ENCODE measurements at places on chromosomes 2 and 18.

- peak; percentile 90 for DNase-seq
These were observed 12.4 kb upstream of the GMCL1 start for GRCh38 chr2:69816923-69817542.

DNA sequence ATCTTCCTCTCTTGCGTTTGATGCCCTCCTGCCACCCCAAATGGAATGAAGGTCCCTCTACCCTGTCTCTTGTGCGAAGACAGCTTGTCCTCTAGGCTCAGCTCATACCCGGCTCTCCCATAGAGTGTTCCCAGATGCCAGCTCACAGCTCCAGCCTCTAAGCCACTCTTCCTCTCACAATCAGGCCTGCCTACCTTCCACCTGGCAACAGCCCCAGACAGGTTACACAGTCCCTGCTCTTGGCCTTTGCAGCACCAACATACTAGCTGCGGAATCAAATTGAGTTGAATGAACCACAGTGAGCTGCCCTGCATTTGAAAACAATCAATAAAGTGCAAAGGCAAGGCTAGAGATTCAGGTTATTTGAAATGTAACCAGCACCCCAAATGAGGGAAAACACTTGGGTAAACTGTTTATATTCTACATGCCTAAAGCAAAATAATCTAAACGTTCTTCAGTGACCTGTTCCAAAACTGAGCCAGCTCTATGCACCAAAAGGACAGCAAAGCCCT, 105.1 kb downstream of the COL4A4 start:
- DNase-seq = no peak

DNA sequence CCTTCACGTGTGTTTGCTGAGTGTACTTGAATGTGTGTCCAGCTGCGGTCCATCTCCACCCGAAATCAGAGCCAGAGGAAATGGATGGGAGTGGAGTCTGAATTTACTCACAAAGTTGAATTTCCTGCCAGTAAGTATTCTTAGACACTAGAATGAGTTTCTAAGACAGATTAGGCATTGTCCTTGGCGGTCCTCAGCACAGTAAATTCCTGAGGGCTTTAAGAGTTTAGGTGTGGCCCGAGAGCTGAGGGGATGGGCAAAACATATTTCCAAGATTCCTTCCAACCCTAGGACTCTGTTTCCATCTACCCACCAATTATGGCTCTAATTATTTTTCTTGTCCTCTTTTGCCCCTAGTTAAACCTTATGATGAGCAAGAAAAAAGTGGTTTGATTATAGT, 90.3 kb upstream of the PHLPP1 start:
- no peak for DNase-seq

GRCh38 chr2:153145470-153145978, 333.0 kb downstream of the RPRM start:
- no peak for DNase-seq

GRCh38 chr2:160332318-160332717, 132.2 kb upstream of the ITGB6 start:
- DNase-seq = no peak

DNA sequence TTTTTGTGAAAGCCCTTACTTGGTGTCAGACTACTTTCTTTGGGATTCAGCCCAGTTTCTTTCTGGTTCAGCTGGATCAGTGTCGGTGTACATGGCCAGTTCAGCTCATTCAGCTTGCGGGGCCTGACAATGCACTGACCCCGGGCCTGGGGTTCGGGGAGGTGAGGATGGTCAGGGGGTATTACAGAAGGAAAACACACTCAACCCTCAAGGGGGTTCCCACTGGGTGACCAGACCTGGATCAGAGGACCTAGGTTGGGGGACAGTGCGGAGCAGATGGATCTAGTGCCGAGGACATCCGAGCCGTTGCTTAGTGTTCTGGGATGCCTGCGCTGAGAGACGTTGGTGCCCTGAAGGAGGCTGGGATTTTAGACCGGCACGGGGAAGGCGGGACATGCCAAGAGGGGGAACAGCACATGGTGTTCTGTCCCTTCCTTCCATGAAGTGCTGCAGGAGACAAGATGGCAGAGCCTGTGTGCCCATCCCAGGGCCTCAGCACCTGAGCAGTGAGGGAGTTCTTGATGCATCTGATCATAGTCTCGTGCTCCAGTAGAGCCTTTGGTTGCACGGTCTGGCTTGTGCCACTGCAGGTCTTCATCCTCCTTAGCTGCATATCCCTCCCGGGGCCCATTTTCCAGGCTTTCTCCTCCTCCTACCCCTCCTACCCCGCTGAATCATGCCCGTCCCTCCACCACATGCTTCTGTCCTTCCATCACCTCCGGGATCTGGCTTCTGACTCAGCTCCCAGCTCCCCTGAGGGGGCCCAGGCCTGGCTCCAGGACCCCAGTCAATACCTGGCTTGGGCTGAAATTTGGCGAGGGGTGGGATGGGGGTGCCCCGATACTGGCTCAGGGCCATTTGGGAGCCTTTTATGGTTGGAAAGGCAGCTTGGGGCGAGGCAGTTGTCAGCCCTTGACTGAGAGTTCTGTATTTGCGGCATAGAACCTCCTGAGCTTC, 18.0 kb downstream of the SPEG start:
- DNase-seq = peak; percentile 41

- no peak for DNase-seq
These were observed 721 bp downstream of the METTL5 start for GRCh38 chr2:169823996-169824372.

DNA sequence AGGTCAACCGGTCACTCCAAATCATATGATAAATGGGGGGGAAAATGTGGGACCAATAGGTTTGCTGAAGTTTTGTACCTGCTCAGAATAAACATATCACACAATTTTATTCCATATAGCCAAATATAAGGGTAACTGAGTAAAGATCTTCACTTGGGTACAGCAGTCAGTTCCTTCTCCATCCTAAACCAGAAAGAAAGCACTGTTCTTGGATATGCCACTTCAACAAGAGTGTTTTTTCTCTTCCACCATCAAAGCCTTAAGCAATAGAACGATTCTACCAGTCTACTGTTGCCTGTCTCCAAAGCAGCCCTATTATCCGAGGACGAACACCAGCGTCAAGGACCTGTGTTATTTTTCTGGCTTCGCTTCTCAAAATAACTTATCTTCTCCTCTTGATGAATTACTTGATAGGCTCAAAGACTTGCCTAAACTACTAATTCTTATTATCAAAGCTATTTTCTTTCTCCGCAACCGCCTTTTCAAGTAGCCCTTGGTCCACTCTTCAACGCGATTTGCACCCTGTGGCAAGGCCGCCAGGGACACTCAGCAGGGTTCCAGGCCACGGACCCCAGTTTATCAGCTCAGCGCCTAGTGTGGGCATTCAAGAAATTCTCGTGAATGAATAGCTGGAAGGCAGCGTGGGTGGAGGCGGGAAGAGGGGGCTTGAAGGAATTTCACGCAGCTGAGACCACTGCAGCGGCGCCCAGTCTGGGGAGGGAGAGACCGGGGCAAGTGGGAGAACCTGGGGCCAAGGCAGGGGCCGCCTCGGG, 646 bp downstream of the ALS2 start:
- DNase-seq = peak; percentile 6

DNA sequence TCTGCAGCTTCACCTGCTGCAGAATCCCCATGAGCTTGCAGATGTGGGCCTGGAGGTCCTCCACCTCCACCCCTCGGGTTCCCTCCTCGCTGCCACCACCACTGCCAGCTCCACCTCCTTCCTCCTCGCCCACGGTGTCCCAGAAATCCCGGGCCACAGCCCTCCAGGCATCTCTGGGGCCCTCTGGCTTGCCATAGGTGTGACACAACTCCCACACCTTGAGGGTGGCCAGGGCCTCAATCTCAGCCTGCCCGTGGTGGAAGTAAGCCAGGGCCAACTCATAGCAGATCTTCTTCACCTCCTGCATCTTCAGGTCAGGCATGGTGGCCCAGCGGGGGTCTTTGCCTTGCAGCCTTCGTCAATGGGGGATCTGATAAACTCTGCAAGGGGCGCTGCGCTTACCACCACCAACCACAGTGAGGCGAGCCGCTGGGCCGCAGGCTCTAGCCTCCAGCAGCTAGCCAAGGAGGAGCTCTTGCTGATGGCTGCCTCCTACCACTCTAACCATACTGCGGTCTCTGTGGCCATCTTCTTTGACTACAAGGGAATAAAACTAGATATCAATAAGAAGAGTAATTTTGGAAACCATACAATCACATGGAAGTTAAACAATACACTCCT, 36.1 kb upstream of the ANKRD62 start:
- DNase-seq = no peak

- DNase-seq = no peak
These were observed 102.9 kb upstream of the CCDC195 start for GRCh38 chr2:224819075-224819474.

DNA sequence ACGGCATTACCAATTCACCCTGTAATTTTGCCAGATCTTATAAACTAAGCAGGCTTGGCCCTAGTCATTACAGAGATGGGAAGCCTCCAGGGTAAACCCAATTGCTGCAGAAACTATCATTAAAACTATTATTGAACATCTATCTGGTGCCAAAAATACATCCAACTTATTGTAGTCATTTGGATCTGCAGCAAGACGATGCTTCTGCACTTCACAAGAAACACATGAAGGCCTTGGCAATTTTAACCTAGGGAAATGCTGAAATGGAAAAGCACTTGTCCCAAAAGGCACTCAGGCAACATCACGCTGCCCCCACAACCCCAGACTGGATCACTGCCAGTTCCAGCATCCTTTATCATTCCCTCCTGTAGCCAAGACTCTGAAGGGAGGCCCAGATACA, 85.3 kb upstream of the ACVR2A start:
- DNase-seq = no peak

DNA sequence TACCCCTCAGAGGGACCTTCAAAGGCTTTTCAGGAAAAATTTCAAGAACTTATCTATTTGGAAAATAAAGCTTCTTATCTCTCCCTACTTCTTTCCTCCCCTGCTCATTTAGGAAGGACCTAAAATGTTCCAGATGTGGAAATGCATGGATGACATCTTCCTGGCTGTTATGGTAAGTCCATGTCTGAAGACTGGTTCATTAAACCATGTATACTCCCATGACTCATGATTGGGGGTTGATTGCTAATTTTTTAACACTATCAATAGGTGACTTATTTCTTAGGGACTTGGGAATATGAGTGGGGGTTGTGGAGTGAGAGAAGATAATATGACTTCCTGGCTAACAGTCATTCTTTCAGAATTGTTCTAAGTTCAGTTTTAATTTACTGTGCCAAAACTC, 104.0 kb upstream of the PARD3B start:
- no peak for DNase-seq

DNA sequence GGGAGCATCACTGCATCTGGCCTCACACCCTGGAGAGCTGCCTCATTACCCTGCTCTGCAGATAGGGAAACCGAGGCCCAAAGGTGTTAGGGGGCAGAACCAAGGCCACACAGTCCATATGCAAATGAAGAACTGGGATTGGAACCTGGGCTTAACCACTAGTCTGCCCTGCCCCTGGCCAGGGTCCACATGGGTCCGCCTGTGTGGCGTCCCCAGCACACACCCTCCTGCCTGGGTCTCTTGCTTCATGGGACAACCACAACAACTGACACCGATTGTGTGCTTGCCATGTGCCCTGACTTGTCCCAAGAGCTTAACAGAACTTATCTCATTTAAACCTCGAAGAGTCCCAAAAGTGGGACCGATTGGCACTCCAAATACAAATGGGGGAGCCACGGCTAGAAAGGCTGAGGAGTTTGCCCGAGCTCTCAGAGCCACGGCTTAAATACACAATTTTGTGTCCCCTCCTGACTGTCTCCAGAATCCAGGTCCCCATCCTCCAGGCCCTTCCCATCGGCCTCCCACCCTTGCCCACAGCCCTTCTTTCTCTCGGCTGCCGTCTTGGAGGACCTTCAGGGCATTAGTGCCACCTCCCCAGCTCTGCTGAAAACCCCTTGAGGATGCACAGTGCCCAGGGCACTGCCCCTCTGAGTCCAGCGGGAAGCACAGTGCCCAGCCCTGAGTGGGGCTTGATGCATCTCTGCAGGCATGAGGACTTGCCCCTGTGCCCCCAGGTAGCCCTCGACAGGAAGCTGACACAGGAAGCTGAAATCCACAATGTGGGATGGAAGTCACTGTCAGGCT, 5.8 kb upstream of the DUSP2 start:
- DNase-seq = no peak

DNA sequence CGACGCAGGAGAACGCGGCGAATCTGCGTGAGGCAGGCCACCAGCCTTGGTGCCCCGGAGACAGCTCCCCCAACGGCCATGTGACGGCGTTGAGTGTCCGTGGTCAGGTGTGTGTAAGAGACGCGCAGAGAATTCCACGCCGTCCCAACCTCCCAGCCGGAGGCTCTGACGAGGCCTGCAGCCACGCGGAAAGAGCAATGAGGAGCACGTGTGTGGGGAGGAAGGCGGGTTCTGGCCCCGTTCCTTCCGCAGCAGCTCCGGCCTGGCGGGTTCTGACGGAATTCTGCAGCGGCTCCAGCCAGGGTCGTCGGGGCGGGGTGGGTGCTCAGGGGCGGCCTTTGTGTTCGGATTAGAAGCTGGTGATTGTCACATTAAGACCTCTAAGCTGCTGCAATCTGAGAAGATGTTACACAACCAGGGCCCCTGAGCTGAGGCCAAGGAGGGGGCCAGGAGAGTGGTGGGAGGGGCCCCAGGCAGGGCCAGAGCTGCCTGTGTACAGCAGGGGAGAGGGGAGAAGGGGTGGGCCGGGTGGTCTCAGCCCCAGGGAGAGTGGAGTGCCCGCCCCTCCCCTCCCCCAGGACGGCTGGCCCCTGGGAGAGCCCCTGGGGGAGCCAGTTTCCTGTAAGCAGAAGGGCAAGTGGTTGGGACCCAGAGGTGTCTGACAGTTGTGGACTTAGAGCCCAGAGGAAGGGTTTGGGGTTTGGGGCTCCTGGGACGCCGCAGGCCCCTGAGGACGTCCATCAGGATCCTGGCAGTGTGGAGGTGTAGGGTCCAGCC, 5.1 kb upstream of the GAL3ST2 start:
- DNase-seq = no peak

- DNase-seq = no peak
These were observed 18.9 kb upstream of the FAHD2A start for GRCh38 chr2:95383635-95384027.

DNA sequence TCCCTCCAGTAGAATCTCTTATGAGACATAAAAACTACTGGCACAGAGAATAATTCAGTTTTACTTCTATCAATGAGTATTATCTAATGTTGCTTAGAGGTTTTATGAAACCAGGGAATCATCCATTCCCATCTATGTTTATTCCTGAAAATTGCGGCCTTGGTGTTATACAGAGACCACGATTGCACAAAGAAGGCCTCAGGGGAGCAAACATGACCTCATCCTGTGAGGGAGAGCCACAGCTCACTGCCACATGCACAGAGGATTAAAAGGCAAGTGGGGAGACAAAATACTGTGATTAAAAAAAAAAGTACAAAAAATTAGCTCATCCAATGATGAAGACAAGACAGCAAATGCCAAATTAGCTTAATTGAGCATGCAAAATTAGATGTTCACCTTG, 111.8 kb upstream of the SLC35G4 start:
- DNase-seq = no peak

DNA sequence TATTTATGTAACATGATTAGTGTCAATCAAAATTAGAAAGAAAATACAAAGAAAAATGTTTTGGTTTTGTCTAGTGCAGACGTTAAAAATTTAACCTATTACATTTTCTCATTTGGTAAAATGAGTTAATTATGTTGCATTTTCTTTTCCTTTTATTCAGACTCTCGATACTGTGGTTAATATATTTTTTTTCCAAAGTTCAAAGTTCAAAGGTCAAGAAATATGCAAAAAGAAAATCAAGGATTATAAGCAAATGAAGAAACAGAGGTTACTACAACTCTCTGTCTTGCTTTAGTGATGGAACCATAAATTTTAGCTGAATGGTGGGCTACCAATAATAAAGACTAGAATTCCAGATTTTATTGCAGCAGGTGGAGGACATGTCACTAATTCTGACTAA, 133.3 kb upstream of the TFPI start:
- DNase-seq = no peak
